Activated T-cell treated with anti-CD3 and anti-CD28 coated beads for 48 hours (primary cell): ENCODE measurements at places on chromosomes 6 and 20.

DNA sequence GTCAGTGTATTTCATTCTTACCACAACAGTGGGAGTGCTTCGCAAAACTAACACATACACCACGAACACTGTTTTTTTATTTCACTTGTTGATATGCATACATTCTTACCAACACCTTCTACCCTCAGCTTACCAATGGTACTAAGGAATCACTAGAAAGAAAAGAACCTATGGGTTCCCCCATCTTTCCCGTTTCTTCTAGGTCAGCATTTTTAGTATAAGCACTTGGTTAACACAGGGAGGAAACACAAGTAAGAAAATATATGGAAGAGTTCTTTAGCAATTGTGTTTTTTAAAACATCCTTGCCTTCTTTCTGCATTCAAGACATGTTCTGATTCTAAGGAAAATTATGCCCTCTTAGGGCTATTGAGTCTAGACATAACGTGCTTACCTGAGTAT lies 39.9 kb upstream of the EYA4 start:
- no peak for DNase-seq

DNA sequence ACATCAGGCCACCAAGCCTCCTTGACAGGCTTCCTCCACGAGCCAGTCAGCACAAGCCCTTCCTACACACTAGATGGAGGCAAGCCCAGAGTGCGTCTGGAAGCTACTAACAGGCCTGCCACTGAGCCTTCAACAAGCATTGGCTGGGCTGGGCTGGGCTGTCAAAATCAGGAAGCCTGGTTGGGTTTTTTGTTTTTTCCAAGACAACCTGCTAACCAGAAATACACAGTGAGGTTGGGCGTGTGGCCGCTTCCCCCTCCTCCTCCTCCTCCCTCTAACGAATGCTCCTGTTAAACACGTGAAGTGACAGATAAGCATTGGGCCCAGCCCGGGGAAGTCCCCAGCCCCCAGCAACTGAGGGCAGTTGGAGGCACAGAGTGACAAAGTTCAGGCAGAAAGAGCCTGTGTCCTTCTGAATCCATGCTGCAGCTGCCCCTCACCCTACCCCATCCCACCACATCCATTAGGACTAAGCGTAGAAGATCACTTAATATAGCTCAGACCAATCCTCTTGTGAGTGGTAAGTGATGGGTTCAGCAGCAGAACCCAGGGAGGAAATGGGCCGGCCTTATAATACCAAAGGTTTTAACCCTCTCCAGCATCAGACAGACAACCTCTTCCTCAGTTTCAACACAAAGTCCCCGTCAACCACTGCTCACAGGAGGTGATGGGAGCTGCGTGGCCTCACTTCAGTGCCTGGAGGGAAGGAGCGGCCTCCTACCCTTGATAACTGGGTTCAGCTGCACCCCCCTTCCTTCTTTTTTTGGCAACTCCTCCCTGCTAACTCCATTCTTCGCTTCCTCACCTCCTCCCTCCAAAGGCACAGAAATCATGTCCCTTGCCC lies 1.1 kb downstream of the NFATC2 start:
- DNase-seq, result peak; percentile 72

DNA sequence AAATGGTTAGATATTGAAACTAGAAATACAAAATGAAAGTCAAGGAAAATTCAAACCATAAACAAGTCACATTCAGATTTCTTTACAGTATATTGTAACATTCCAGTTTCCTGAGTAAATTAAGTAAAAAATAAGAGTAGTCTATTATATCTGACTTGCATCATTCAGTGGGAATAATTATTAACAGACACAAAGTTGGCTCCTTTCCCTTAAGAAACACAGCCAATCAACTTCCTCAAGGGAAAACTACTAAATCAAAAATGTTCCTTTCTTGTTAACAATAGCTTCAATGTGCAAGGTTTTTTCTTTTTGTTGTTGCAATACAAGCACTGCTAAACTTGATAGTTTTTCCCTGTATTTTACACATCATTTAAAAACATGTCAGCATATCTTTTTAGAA lies 33.2 kb downstream of the DNAAF9 start:
- no peak for DNase-seq

GRCh38 chr6:37938909-37939308 lies 119.4 kb downstream of the ZFAND3 start:
- no peak for DNase-seq

DNA sequence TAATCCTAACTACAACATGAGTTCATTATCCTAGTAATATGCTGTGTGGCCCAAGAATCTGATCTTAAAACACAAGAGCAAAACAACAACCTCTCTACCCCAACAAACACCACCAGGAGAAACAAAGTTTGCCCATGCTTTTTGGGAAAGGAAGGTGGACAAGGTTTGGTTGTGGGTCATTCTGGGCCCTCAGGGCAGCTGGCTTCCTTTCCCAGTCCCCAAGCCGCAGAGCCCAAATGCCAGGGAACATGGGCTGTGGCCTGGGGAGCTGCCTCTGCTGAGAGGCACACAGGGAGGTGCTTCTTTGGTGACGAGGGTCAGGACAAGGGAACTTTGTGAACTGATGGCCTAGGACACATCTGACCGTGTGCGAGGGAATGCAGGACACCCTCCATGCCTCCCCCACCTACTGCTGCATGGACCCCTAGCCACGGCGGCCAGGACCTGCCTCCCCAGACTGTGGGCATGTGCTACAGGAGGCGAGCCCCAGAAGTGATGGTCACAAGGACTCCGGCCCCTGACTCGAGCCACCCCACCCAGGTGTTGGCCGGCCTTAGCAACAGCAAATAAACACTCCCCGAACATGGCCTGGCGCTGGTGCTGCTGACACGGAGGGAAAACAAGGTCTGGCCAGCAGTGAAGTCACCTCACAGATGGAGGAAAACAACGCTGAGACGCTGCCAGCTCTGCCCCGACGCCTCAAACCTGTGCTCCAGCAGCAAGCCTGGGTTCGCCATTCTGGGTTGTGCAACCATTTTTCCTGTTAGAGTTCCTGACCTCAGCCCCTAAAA lies 55.6 kb downstream of the RRBP1 start:
- no peak for DNase-seq

- no peak for DNase-seq
Measured at GRCh38 chr6:139443231-139444112, 69.0 kb upstream of the CITED2 start.

GRCh38 chr20:41654292-41654691 lies 36.1 kb upstream of the CHD6 start:
- no peak for DNase-seq

DNA sequence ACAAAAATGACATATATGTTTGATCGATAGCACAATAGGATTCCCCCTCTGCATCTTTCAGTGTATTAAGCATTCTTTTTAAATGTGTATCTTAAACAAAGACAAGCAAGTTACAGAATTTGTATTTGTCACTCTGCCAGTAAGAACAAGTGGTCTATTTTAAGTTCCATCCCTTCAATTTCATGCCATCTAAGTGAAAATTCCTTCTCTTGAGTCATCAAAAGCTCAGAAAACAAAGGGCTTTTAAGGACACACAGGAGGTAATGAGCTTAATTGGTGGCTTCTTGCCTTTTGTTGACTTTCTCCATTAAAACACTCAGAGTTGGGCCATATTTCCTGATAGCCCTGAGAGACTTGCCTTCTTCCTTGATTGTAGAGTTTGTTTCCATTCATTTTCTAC lies 547.8 kb downstream of the TENT5A start:
- no peak for DNase-seq

DNA sequence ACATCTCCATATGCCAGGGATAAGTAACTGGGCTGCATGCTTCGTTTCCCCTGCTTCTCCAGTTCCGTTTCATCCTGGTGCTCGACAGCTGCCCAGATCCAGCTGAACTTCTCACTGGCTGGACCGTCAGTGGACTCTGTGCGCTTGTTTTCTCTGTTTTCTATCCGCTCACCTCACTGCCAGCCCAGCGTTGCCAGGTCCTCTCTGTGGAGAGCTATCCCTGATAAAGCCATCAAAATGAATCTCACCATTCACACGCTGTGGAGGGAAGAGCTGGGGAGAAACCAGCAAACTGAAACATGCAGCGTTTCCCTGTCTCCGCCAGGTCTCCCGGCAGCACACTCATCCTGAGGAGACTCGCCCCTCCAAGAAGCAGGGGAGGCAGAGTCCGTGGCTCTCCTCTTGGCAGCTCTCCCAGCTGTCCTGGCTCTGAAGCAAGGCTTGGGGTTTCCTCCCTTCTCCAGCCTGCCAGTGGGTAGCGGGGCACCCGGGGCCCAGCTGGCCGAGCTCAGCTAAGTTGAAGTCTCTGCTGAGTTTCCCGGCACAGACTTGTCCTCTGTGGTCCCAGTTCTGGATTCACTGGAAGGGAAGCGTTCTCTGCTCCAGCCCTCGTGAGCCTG lies 160.9 kb downstream of the DTNBP1 start:
- no peak for DNase-seq

DNA sequence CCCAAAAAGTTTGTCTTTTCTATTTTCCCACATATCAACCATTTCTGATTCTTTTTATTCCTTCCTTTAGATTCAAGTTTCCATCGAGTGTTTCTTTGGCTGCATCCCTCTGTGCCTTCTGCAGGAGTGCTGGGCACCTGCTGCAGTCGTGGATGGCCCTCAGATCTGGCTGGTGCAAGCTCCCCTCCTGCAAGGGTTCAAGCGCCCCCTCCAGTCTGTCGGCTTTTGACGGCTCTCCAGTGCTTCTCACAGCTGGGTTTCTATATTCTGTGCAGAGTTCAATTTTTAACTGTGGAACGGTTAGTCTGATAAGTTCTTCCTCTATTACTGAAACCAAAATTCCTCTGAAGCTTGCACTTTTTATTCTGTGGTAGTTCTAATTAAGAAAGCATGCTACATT lies 132.1 kb downstream of the HUS1B start:
- DNase-seq, result no peak

DNA sequence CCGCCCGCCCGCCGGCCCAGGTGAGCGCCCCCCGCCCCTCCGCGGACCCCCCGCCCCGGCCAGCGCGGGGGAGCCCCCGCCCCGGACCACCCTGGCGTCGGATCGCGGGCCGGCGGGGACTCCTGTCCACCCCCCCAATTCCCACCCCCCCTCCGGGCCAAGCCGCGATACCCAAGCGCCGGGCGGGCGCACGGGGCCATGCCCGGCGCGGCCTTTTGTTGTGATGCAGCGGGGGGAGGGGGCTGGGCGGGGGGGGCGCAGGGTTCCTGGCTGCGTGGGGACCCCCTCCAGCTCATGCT lies 245 bp downstream of the SRC start:
- DNase-seq, result no peak

- DNase-seq, result no peak
Measured at GRCh38 chr20:48656661-48657211, 171.1 kb downstream of the PREX1 start.

GRCh38 chr20:50587291-50587961 lies 77.2 kb downstream of the PTPN1 start:
- no peak for DNase-seq

DNA sequence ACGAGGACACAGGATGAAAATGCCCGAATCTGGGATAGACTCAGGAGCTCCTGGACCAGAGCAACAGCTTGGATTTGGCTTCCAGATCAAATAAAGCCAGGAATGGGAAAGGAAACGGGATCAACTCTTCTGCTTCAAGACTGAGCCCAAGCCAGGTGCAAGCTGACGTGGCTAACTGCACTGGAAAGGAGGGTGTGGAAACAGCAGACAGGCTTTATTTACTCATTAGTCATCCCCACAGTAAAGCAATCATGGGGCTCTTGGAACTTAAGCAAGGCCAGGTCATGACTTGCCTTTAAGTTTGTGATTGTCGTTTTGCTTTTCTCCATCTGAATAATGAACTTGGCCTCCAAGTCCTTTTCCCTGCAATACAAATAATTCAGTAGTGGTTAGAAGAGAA lies 45.2 kb downstream of the KIF16B start:
- no peak for DNase-seq

GRCh38 chr6:37320646-37321045 lies 33.1 kb upstream of the RNF8 start:
- no peak for DNase-seq

- no peak for DNase-seq
Measured at GRCh38 chr6:123380257-123380656, 256.5 kb downstream of the TRDN start.

DNA sequence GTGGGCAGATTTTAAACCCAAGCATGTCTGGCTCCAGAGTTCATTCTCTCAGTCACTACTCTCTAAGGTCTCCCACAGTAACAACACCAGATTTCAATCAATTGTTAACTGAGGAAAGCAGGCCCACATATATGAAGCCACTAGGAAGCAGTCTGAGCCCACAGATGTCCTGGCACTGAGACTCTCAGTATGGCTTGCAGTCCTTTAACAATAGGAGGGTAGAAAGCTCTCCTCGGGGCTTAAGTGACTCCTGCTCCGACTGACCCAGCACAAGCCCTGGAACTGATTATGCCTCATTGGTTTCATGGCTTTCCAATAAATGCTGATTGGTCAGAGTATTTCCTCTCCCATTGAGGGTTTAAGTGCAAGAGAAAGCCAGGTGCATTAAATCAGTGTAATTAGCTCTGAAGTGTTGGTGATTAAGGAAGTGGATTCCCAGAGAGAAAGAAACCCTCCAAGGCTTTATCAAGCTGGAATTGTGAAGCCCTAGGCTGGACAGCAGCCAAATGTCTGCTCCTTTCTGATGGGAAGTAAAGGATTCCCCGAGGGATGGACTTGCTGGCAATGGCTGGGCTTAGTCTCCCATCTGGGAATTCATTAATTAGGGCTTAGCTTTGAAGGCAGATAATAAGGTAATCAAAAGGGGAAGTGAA lies 76.6 kb upstream of the PROKR2 start:
- no peak for DNase-seq

GRCh38 chr6:15073883-15074465 lies 171.9 kb upstream of the JARID2 start:
- no peak for DNase-seq

DNA sequence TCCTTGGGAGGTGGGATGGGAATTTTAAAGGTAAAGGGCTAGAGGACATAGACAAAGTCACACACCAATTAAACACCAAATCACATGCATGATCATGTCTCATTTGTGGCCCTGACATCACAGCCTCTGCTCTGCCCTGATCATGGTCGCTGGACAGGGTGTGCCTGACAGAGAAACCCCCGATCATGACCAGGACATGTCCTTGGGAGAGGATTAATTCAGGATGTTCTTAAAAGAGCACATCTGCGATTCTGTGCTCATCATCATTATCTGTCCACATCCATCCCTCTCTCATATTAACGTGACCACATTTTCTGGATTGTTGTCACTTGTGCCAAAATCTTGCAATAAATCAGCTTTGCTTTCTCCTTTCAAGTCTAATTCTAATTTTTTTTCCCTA lies 7.7 kb upstream of the PBOV1 start:
- DNase-seq, result no peak

DNA sequence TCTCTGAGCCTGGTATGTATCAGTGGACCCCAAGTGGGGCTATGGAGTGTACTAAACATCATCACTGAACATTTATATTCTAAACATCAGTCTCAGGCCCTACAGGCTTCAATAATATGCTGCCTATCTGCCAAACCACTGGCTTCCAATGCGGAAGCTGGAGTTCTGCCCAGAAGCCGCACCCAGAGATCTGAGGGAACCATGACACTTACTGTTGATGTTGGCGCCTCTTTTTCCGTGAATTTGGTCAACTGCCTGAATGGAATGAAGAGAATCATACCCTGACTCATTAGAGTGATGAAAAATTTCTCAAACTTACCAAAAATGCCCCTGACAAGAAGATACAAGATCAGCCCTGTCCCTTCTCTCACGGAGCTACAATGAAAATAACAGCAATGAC lies 66.2 kb downstream of the SLC22A23 start:
- no peak for DNase-seq

- no peak for DNase-seq
Measured at GRCh38 chr20:24609757-24610156, 140.3 kb downstream of the SYNDIG1 start.
